HAP-1 (cell line): ENCODE measurements at places on chromosomes 2 and 18.

DNA sequence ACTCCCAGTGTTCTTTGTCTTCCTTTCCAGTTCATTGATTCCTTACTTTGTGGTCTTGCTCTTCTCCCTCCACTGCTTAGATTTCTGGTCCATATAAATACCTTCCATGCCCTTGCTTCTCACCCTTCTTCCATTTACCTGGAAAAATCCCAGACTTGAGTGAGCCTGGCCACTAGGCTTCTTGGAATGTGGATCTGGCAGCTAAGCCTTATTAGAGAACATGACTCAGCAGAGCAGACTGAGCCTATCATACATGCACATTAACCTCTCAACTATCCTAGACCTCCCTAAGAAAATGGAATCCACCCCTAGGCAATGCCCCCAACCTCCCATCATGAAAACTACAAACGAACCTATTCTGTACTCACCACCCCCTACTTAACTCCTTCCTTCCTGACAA is 127.7 kb downstream of the RHBDD1 start:
- no peak for DNase-seq

DNA sequence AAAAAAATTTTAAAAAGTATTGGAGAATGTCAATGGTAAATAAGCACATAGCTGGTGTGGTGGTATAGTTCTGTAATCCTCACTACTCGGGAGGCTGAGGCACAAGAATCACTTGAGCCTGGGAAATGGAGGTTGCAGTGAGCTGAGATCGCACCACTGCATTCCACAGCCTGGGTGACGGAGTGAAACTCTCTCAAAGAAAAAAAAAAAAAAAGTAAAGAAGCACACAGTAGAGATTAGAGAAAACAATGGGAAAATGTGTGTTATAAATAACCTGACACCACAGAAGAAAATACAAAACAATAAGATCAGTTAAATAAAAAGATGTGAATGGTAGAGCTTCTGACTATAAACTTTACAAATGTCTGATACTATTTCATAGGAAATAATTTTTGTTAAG is 163.7 kb upstream of the WDSUB1 start:
- peak; percentile 47 for DNase-seq

GRCh38 chr2:192314800-192315481 is 120.2 kb upstream of the TMEFF2 start:
- DNase-seq = no peak

- DNase-seq = no peak
These were observed 184.8 kb downstream of the SEPTIN10 start for GRCh38 chr2:109428841-109429566.

GRCh38 chr2:119147776-119148715 is 10.5 kb downstream of the C1QL2 start:
- DNase-seq = no peak

DNA sequence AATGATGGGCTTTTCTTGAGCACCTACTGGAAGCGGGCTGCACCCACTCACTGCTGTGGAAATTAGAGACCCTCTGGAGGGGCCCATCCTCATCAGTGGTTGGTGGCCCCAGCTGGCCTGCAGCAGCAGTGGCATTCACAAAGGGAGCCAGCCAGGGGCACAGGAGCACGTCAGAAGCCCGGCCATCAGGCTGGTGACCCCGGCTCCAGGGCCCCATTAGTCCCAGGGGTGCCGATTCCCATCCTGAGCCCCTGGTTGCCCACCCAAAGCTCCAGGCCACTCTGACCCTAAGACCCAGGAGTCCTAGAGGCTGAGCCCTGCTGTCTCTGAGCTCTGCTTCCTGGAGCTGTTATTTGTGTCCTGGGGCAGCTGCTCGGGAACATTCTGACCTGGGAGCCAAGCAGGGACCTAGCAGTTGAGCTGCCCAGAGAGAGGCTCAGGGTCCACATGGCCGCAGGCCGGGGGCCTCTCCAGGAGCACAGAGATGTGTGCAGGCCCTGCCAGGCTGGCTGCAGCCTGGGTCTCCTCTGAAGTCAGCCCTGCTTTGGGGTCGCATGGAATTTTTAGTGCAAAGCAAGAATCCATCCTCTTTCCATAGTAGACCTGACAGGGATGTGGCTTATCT is 207.2 kb downstream of the KLHL29 start:
- no peak for DNase-seq

DNA sequence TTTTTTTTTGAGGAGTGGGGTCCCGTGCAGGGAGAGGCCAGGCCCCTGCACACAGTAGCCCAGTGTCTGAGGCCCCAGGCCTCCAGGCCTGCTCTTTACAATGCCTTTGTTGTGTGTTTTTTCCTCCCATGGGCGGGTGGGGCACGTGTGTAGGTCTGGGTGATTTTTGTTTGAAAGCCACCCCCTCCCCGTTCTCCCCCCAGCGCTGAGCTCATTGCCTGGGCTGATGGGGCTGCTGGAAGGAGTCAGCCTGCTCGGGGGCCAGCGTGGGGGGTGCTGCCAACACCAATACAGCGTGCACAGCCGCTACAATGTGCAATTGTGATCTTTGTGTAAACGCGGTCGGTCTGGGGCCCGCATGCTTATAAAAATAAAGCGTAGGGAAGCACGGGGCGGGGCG is 142.7 kb downstream of the DYSF start:
- DNase-seq = peak; percentile 55

DNA sequence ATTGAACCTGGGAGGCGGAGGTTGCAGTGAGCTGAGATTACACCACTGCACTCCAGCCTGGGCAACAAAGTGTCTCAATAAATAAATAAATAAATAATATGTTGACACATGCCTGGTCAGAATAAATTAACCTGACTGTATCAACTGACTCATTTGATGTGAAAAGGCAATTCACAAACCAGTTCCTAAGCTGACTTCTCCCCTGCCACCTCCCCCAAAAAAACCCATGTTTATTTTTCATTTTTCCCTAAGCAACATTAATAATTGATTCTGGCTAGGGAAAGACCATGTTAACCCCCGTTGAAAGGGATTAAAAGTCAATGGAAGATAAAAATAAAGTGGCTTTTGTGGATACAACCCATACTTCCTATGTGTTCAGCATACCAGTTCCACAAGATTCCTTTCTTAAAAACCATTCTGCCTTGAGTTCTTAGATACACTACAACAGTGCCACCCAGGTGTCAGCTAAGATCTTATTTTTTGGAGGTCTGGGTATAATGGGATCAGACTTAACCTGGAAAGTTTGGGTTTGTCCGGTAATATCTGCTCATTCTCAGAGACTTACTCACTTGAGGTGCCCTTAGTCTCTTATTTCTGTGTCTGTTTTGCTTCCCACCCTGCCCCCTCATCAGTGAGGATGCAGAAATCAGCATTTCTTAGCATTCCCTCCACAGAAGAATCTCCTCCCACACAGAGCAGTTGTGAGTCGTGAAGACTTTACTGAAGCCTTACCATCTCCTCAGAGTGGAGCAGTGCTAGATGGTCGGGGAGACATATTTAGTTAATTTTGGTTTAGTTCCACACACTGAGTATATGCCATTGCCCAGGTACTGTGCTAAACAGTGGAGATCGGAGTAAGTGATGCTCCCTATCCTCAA is 10.1 kb upstream of the MCFD2 start:
- DNase-seq = no peak
